ENCODE measurements at places on chromosomes 5 and 9.

DNA sequence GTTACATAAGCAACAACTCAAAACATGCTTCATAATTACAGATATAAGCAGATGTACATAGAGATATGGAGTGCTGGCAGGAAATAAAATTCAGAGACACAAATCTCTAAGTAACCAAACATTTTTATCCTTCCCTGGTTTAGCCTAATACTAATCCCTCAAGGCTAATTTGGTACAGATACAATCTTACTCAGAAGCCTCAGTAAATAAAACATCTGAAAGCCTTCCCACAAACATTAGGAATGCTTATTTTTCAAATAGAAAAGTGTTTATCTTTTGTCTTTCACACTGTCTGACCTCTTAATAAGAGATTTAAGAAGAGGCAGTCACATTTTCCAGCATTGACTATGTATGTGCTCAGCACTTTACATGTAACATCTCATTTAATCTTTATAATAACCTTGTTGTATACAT lies 399.4 kb downstream of the ARRDC3 start:
- peak; percentile 52 for DNase-seq

DNA sequence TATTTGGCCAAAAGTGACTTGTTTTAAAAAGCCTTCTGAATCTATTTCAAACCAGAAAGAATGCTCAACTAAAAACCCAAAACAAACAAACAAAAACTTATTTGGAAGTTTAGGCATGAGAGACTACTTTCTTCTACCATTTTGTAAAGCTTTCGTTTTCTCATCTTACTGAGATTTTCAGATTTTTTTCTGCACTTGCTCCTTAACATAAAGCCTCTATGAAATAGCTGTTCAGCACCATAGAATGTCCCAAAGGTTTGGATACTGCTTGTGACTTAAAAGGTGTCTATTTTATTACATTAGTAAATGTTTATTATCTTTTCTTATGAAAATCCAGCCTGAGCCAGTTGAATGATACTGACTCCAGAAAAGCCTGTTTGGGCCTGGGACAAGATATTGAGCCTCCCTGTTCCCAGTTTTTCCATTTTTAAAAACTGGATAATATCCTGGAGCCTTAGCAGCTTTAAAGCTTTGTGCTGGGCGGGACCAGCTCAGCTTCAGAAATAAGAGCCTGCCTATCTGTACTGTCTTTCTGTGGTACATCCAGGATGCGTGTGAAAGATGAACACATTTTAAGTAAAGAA lies 292.6 kb downstream of the ZSWIM6 start:
- DNase-seq, result no peak

- peak; percentile 86 for DNase-seq
Observed at GRCh38 chr5:131328536-131329285, 64.9 kb downstream of the CDC42SE2 start.

DNA sequence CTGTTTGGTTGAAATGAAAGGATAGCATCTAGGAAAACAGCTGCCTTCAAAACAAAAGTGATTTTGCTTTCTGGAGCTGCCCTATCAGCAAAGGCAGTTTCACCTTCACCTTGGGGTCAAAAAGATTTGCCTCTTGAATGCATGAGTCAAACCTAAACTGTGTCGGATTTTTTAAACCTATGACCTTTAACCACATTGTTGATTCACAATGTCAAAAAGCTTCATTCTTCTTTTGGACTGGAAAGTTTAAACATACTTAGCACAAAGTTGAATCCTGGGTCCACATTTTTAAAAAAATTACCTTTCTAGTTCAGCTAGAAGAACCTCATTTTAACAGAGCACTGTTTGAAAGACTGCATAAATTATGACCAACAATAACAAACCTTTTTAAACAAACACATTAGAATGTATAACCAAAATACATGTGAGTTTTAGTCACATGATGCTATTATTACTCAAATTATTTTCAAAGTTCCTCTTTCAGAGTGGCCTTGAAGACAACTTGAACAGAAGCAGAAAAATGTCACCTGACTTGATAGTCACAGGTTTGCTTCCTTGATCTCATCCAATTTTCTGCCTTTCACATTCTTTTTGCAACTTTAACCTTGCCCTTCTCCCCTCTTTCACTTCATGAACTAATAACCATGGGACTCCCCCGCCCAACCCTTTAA lies 109.7 kb upstream of the LHFPL2 start:
- peak; percentile 72 for DNase-seq

DNA sequence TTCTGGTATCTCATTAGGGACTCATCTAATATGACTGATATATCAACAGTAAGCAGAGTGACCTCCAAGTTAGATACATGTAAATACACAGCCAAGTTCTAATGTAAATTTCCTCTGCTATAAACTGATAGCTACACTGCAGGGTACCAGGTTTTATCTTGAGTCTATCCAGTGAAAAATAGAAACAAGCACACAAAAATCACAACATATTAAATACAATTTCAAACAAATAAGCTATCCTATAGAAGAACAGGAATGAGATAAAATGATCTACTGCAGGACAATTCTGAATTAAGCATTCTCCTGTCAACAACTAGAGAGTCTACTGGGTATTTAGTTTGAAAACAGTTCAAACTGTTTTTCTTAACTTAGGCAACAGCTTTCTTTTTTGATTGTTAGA lies 42.7 kb downstream of the NR3C1 start:
- no peak for DNase-seq

- DNase-seq, result peak; percentile 41
Observed at GRCh38 chr5:21919414-21920022, 933.6 kb downstream of the CDH12 start.

DNA sequence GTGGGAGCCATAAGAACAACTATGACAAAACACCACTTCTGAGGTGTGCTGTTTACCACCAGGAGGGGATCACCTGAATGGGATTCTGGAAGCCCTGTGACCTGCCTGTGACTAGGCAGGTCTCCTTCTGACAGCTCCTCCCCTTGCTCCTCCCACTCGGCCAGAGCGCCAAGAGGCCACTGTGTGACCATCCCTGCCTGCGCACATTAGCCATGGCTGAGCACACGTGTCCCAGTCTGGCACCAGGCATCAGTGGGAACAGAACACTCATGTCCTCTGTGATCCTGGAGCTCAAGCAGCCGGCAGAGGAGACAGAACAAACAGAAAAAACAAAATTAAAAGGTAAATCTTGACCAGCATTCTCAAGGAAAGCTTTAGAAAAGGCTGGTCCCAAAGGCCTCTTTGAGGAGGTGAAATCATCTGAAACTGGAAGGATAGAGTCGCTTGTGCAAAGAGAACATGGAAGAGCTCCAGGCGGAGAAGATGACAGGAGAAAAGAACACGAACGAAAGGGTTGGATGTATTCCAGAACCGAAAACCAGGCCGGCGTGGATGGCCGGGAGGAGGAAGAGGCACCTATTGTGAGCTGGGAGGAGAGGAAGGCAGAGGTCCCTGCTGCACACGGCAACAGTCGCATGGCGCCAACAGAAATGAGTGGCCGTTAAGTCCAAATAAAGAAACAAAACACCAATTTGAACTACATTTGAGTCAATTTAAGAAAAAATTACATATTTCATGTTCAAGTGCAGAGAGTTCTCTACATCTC lies 5.1 kb downstream of the MED10 start:
- no peak for DNase-seq

DNA sequence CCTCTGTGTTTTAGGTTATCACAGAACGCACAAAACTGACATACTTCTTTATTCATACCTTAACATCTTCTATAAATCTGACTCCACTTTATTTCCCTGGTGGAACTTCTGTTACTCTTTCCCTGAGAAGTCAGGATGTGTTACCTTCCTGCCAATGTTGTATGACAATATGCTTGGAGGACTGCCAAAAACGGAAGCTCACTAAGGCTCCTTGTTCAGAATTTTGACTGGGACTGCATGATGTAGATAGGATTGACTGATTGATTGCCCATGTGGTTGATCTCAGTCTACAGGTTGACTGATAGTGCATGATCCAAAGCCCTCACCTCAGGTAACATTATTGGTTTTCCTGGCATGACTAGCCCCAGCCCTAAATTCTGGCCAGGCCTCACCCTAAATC lies 319.4 kb downstream of the TLR4 start:
- no peak for DNase-seq

GRCh38 chr5:34483442-34484033 lies 172.6 kb upstream of the RAI14 start:
- DNase-seq, result no peak

DNA sequence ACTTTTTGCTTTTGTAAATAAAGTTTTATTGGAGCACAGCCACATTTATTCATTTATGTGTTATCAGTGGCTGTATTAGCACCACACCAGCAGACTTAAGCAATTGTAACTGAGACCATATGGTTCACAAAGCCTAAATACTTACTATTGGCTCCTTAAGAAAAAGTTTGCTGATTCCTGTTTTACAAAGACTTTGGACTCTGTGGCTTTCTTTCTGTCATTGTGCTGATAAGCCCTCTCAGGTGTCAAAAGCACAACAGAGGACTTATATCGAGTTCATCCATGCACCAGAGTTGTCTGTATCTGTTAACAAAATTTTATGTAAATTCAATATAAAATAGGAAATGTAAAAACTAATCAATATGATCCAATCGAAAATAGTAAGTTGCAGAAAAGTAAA lies 55.6 kb upstream of the PCSK5 start:
- no peak for DNase-seq

DNA sequence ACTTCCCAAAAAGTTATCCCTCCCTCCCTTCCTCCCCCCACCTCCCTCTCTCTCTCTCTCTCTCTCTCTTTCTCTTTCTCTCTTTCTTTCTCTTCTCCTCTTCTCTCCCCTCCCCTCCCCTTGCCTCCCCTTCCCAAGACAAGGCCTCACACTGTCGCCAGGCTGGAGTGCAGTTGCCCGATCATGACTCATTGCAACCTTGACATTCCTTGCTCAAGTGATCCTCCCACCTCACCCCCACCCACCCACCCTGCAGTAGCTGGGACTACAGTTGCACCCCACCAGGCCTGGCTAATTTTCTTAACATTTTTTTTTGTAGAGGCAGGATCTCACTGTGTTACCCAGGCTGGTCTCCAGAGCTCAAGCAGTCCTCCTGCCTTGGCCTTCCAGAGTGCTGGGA lies 32.8 kb downstream of the VPS13A start:
- DNase-seq, result peak; percentile 24

- DNase-seq, result no peak
Observed at GRCh38 chr5:132661231-132662003, 3.4 kb downstream of the IL13 start.

GRCh38 chr9:105621001-105621400 lies 41.3 kb upstream of the TAL2 start:
- no peak for DNase-seq

GRCh38 chr5:169429044-169429443 lies 128.1 kb upstream of the SLIT3 start:
- DNase-seq, result no peak

DNA sequence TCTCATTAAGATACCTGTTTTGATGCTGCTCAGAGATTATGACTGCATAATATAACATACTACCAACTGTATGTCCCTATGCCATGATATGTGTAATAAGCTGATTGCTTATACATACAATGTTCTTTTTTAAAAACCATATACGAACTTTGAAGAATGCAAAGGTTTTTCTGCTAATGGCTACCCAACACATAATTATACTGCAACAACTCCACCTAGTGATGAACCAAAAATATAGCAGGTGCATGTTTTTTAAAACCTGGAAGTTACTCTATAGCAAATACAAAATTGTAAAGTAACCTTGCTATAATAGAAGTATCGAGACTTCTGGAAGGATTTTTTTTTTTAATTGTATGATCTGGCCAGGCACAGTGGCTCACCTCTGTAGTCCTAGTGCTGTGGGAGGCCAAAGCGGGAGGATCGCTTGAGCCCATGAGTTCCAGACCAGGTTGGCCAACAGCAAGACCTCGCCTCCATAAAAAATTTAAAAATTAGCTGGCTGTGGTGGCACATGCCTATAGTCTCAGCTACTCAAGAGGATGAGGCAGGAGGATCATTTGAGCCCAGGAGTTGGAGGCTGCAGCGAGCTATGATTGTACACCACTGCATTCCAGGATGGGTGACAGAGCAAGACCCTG lies 49.1 kb downstream of the HOMER1 start:
- DNase-seq, result peak; percentile 32

DNA sequence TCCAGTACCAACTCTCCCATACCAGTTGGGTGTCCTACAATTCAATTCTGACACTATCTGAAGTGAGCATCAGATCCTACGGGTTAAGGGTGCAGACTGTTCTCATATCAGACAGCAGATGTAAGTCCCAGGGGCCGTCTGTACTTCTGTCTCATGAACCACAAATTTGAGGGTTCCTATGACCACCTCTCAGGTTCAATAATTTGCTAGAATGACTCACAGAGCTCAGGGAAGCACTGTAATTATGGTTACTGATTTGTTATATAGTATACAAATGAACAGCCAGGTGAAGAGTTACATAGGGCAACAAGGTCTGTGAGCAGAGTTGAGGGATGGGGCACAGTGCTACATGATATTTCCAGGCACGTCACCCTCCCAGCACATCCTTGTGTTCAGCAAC lies 499.1 kb downstream of the DMAC1 start:
- DNase-seq, result no peak

DNA sequence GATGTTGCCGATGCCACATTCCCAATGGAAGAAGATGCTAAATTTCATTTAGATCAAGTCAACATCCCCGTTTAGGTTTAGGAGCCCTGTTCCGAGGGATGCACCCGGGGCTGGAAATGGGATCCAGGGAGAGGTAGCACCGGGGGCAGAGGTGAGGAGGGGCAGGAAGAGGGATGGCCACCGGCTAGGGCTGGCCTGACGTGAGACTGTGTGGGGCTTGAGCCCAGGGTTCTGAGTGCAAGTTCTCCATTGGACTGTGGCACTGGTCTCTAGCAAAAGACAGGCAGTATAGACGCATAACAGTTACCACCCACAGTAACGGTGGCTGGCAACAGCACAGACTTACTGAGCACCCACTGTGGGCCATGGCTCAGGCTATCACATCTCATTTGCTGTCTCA lies 209.0 kb upstream of the MVB12B start:
- no peak for DNase-seq

- DNase-seq, result no peak
Observed at GRCh38 chr9:136536721-136537241, 9.1 kb downstream of the NOTCH1 start.

DNA sequence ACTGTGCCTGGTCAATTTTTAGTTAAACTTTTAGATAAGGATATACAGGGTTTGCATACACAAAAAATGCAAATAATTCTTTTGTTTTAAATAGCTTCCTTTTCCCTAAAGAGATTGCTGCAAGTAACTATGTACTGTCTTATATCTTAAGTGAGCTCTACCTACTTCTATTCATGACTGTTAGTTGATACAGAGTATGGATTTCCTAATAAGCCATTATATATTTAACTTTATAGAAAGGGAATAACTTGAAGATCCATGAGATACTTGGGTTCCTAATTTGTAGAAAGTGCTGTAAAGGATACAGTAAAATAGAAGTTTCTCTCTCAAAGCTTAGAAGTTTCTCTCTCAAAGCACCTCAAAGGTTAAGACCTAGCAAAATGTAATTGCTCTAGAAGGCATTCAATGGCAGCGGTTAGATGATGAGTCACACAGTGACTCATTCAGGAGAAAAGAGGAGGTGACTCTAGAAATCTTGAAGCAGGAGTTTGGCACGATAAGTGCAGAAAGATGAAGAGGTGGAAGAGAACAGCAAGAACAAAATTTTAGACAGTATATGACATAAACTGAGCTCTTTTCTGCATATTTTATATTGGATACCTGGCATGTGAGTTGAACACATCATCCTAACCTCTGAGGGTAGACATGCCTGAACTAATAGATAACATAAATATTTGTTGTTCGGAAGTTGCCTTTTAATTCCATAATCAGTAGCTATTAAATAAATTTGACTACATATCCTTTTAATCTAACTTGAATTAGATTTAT lies 5.5 kb upstream of the DNAJC21 start:
- DNase-seq, result peak; percentile 93
